ENCODE measurements at places on chromosomes 7 and 10.

DNA sequence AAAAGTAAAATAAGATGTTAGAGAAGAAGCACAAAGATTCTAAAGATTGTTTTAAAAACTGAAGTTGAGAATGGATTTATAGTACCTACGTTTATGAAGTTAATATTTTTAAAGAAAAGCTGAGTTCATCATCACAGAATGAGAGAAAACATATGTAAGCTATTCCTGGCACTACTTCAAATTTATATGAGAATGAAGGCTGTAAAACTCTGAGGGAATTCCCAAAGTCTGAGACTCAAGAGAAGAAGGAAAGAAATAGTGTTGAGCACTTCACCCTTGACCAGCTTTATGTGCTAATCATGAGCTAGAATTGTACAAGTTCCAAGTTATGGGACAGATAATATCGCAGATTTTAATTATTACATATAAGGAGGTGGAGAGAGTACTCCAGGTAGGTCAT, 323.7 kb upstream of the GNAI1 start:
- DNase-seq: no peak

DNA sequence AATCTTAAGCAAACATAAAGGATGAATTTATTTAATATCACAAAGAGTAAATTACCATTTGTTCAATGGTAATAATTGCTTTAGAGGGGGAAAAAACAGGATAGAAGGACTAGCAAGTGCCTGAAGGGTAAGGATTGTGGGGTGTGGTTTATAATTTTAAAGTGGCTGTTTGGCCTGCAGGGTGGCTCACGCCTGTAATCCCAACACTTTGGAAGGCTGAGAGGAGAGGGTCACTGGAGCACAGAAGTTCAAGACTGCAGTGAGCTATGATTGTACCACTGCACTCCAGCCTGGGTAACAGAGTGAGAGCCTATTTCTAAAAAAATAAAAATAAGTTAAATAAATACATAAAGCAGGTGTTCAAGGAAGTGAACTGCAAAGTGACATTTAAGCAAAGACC, 199.9 kb upstream of the AHR start:
- DNase-seq: no peak

DNA sequence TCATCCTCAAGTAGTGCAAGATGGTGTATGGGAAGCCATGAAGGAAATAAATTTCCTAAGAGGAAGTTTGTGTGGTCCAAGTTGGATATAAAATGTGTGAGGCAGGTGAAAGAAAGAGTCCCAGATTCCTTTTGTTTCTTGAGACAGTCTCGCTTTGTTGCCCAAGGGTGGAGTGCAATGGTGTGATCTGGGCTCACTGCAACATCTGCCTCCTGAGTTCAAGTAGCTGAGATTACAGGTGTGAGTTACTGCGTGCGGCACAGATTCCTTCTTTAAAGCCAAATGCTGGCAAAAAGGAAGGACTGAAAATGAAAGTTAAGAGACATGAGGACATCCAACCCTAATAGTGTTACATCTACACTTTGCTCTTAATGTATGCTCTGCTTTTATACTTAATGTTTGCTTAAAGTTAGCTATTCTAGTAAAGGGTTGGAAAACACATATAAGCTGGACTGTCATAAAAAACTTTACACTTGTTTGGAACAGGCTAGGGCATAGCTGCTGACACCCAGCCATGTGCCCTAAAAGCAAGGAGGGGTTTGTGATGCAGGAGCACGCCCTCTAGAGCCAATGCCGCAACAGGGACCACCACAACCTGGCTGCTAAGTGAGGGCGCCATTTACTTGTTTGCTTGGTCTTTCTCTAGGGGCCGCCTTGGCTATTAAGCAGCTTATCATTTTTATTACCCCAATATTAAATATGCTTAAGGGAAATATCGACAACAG, 34.5 kb downstream of the CLEC2L start:
- DNase-seq: no peak

GRCh38 chr7:116030651-116031276, at the start of gene TFEC:
Gene TFEC (minus strand): TSS chr7:116030763. CDS start chr7:115984441, 46,322 bp downstream.
- no peak for DNase-seq

DNA sequence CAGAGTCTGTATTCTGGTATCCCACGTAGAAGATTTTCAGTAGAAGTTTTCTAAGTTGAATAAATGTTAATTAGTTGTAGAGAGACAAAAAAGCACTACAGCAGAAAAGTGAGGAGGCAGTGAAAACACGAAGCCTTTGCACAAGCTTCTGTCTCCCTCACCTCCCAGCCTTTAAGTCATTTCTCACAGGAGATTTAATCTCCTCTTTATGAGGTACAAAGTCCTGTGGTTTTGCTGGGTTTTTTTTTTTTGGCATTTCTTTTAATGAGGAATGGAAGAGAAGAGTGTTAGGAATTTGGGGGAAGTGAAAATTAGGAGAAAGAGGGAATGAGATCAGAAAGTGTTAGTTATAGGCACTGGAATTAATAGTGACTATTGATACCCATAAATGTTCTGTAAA, 21.5 kb downstream of the SPAG6 start:
- no peak for DNase-seq
